Activated CD8-positive, alpha-beta memory T cell treated with anti-CD3 and anti-CD28 coated beads, Interleukin-2, amount 50 U/mL, for 48 hours (primary cell): ENCODE measurements at places on chromosomes 6 and 20.
A peak's percentile ranks its signal among the peaks of the same experiment; 100 is the strongest.

DNA sequence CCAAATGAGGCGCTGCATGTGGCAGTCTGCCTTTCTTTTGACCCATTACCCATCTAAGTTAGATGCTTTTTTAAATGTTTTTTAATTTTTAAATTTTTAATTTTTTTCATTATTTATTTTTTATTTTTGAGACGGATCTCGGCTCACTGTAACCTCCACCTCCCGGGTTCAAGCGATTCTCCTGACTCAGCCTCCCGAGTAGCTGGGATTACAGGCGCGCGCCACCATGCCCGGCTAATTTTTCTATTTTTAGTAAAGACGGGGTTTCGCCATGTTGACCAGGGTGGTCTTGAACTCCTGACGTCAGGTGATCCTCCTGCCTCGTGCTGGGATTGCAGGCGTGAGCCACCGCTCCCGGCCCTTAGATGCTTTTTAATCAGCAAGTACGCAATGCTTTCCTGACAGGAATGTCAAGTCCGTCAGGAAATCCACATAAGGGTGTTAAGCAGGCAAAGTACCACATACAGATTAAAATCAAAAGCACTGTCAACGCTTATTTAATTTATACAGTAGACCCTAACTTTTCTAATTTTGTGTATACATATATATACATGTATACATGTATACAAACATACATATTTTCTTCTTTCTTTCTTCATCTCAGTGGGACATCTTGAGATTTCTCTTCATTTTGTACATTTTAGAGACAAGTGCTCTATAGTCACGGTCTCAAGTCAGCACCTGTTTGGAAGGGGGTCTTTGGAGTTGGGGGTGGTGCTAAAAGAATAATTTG, 995 bp upstream of the GSTA4 start:
- DNase-seq = peak; percentile 69

- no peak for DNase-seq
Observed at GRCh38 chr6:41958022-41958856, 16.6 kb upstream of the CCND3 start.

DNA sequence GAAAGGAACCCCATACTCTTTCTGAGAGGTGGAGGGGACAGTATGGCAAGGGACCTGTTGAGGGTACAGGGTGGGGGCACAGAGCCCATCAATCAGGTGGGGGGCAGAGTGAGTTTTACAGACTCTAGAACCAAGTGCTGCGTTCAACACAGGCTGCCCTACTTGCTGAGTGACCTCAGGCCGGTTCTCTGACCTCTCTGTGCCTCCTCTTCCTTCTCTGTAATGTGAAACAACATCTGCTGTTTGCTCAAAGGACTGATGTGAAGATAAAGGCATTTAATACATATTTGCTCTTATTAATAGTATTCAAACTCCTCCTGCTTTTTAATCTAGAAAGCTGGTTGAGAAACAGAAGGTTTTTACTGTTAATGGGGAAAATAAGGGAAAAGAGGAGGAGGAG, 25.9 kb upstream of the APMAP start:
- no peak for DNase-seq

- DNase-seq = no peak
Observed at GRCh38 chr6:2244261-2245102, 923 bp downstream of the GMDS start.

GRCh38 chr6:92479831-92480230, 939.5 kb downstream of the EPHA7 start:
- DNase-seq = no peak

DNA sequence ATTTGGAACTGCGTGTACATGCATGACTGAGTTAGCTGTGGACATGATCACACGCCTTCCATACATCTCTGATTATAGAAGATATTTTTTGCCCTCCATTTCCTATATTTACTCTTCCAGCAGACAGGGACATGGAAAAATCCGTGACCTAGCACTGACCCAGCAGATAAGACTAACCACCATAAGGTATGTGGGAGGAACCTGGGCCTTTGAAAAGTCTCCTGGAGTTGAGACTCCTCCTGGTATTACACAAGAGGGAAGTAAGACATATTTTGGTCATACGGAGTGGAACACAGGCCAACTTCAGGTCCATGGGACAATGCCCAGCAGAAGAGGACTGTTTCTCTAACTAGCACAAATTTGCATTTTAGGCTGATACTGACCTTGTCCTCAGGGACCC, 13.7 kb upstream of the SIRPB1 start:
- DNase-seq = no peak

DNA sequence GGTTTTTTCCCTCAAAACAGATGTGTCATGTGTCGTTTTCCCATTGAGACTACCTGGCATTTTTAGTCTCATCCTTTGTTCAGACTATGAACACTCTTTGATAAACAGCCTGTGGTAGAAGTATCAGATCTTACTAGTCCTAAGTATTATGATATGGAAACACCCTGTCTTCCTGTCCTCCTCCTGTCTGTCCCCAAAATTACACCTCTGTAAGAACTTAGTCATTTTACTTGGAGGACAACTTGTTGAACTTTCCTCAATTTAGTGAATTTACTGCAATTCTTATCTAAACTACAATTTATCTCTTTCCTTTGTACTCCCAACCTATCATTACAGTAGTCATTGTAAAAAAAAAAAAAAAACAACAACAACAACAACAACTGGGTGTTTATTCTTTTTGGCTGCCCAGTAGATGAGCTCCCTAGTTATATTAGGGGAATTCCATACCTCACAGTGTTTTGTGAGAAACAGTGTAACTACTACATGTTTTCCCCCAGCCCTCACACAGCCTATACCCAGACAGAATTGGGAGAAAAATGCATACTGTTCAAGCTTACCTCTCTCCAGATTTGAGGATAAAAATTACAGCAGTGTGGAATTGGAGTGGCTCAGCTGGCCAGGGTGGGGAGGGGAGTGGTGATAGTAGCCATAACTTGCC, 18.5 kb upstream of the ERVFRD-1 start:
- DNase-seq = no peak

- no peak for DNase-seq
Observed at GRCh38 chr6:137391061-137391814, 103.0 kb downstream of the OLIG3 start.

DNA sequence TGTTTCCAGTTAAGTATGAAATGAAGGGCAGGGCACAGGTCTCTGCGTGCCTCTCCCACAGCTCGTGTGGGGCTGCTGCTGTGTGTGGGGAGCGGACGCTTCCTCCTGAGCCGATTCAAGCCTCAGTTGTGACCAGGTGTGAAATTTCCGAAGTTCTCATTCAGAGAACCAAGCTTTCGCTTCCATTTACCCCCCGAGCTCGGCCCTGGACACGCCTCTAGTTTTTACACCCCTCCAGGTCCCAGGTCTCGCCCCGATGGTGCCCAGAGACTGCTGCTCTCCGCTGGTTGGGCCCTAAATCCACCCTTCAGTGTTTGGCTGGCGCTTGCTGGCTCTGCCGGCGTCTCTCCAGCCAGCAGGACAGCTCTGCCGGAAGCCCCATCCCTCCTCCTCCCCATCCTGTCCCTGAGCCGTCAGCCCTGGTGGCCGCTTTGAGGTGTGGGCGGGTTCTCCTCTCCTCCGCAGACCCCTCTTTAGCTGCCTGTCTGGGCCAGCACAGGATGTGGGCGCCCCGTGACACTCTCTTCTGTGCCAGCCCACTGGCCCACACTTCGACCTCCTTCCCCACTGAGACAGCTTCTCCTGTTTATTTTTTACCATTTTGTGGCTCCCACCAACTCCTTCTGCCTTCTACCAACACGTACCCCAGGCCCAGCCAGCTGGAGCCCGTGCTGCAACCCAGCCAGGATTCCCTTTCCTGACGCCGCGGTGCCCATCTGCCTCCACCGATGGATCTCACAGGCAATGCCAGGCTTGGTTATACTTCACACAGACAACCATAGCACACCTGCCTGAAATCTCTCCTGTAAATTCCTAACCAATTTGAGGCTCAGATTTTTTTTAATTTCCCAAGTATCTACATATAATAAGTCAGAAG, 142.8 kb downstream of the DLL1 start:
- DNase-seq = peak; percentile 81

- no peak for DNase-seq
Observed at GRCh38 chr6:52317841-52318581, 33.5 kb upstream of the MCM3 start.

DNA sequence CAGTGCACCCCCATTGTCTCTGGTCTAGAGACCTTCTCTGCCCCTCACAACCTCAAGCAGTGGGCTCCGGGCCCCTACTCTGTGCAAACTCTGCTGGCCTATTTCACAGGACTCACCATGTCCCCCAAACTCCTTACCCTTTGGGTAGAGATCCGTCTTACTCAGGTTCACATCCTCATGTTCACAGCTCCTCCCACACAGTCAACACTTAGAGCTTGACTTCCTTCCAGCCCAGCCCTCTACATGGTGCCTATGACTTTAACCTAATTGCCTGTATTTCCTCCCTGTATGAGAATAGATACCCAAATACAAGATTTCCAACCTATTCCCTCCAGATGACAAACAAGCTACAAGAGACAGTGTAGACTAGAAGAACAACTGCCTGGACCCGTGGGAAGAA, 528.6 kb upstream of the JARID2 start:
- peak; percentile 53 for DNase-seq

DNA sequence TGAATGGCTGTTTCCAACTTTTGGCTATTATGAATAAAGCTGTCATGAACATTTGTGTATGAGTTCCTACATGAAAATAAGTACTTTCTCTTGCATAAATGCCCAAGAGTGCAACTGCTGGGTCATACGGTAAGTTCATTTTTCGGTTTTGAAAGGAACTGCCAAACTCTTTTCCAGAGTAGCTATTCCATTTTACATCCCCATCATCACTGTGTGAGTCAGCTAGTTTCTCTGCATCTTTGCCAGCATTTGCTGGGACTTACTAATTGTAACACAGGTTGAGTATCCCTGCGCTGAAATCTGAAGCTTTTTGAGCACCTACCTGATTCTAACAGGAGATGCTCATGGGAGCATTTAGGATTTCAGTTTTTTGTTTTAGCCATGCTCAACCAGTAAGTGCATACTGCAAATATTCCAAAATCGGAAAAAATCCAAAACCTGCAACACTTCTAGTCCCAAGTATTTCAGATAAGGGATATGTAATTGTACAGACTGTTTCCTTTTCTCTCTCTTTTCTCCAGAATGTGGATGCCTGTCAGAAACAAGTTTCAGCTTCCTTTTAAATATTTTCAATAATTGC, 118.4 kb downstream of the DTNBP1 start:
- no peak for DNase-seq
